ENCODE measurements at places on chromosomes 7 and 10.

DNA sequence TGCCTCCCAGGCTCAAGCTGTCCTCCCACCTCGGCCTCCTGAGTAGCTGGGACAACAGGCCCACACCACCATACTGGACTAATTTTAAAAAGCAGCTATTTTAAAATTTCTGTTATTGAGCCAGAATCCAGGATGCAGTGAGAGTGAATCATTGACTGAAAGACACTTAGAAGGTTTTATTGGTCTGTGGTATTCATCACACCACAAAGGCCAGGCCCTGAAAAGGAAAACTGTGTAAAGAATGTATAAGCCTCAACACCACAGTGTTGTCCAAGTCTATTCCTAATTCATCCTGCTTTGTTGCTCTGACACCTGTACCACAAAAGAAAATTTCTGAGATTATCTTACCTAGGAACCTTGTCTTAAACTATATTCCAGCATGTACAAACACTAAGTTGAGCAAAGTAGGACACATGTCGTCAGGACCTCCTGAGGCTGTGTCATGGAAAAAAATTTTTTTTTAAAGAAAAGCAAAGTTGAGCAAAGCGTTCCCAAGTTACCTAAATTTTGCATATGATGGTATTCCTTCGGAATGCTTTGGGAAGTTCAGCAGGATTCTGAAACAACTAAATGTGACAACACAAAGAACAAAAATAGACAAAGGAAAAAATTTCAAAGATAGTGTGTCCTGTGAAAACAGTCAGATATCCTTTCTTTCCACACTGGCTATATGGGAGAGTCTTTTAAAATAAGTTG is 129.6 kb upstream of the MKLN1 start:
- DNase-seq: no peak

DNA sequence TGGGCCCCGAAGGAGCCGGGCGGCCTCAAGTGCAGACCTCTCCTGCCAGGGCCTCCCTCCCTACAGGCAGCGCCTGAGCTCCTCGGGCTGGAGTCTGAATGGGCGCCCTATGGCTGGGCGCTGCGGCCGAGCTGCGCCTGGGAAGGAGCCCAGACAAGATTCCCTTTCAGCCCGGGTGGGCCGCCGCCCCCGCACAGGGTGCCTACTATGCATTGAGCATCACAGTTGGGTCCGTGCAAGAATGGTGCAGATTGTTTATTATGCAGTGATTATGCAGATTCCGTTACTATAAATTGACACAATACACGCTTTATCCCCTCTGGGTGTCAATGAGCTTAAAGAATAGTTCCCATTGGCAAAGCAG is 77.2 kb upstream of the PDGFA start:
- no peak for DNase-seq

- DNase-seq: no peak
Measured at GRCh38 chr7:116516324-116516723, 8.5 kb upstream of the CAV1 start.

- DNase-seq: peak; percentile 37
Measured at GRCh38 chr10:34526758-34527730, 288.1 kb downstream of the PARD3 start.

- no peak for DNase-seq
Measured at GRCh38 chr10:31771331-31771831, 157.2 kb downstream of the ARHGAP12 start.

- no peak for DNase-seq
Measured at GRCh38 chr10:36761121-36761520, 364.3 kb upstream of the ANKRD30A start.

DNA sequence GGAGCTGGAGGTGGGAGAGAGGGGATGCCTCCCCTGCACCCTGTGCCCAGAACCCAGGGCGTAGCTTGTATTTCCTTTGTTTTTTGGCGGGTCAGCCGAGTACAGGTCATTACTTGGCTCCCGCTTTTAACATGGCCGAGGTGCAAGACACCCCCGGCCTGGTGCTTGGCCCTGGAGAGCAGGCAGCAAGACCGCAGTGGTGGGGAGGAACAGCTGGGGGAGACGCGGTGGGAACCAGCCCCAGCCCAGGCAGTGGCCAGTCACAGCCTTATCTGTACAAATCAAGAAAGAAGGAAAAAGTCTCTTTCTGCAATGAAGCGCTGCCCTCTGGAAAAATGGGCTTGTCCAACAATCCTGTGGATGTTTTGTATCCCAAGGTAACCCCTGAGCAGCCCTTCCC is 99.1 kb downstream of the TAX1BP1 start:
- DNase-seq: no peak

- no peak for DNase-seq
Measured at GRCh38 chr7:80263333-80263732, 128.7 kb downstream of the GNAI1 start.

- no peak for DNase-seq
Measured at GRCh38 chr10:88994019-88994418, 3.4 kb downstream of the FAS start.

DNA sequence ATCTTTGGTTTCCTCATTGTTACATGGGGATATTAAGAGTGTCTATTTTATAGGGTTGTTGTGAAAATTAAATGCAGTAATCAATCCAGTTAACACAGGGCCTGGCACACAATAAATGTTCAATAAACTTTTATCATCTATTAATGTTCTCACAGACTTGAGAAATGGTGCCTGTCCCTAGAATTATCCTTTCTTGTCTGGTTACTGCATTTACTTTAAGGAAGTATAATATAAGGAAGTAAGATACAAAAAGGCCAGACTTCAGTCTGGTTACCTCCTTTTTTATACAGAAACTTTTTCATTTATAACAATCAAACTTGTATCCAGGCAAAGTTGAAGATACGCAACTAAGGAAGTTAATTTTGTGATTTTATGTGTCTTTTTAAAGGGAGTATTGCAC is 117.0 kb downstream of the LHFPL3 start:
- no peak for DNase-seq

DNA sequence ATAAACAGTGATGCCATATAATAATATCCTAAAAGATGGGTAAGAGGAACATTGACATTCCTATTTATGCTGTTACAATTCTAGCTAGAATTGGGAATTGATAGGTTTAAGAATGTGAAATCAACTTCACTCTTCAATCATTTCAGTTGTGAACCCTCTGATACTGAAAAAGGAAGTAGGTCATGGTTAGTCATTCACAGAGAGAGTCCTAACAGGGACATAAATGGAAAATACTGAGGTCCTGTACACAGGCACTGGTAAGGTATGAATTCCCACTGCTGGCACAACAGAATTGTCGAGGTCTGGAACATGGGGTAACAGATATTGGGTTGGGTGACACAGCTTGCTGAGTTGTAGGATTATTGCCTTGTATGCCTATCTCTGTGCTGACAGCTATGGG is 289.4 kb upstream of the LRRN3 start:
- no peak for DNase-seq

DNA sequence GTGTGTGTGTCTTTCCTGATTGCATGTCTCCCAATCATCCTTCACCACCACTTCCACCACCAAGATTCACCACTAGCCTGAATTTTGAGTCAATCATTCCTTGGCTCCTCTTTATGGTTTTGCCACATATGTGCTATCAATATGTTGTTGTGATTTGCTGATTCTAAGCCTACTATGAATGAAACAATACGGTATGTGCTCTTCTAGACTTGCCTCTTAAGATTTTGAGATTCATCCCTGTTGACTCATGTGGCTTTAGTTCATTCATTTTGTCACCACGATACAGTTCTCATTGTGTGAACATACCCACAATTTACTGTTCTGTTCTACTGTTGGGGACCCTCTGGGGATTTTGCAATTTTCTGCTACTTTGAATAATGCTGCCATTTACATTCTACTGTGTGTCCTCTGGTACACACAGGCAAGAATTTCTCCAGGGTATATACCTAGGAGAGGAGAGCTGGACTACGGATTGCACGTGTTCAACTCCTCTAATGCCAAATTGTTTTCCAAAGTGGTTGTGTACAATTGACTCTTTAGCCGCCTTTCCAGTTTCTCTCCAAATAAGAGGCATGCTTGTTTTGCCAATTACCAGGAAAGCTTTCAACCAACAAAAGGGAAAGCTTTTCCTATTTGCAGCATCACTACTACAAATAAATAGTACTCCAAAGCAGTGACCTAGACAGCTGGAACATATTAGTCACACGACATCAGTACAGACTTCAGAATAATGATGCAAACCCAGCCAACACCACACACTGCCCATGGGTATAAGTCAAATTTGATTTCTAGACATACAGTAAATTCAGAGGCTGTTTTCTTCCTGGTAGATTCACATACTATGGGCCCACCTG is 30.0 kb downstream of the SGMS1 start:
- no peak for DNase-seq

DNA sequence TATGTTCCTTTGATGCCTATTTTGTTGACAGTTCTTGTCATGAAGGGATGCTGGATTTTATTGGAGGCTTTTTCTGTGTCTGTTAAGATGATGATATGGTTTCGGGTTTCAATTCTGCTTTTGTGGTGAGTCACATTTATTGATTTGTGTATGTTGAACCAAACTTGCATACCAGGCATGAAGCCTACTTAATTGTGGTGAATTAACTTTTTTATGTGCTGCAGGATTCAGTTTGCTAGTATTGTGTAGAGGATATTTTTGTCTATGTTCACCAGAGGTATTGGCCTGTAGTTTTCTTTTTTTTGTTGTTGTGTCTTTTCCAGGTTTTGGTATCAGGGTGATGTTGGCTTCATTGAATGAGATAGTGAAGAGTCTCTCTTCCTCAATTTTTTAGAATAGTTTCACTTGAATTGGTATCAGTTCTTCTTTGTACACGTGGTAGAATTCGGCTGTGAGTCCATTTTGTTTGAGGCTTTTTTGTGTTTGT is 345.9 kb downstream of the KIF20B start:
- no peak for DNase-seq

DNA sequence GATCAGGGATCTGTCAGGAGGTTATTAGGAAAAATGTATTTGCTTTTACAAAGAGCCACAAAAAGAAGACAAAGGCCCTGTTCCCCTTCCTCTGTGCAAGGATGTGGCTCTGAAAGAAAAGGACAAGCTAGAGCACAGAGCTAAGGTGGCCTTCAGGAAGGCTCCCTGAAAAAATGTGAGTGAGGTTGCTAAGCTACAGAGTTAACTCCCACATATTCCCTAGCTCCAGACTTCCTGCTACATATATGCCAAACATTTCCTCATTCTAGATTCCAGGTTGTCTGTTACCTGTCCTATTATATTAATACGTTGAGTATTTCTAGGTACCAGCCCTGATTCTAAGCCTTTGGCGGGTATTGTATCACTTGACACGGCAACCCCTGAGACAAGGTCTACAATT is 369.0 kb downstream of the PARD3 start:
- no peak for DNase-seq

GRCh38 chr10:49347827-49348226 is 48.1 kb downstream of the DRGX start:
- DNase-seq: no peak

- no peak for DNase-seq
Measured at GRCh38 chr7:2602406-2603043, 29.3 kb upstream of the TTYH3 start.

- no peak for DNase-seq
Measured at GRCh38 chr7:51009716-51010496, 227.2 kb upstream of the GRB10 start.

GRCh38 chr7:158846304-158846703 is 10.1 kb upstream of the DYNC2I1 start:
- no peak for DNase-seq

DNA sequence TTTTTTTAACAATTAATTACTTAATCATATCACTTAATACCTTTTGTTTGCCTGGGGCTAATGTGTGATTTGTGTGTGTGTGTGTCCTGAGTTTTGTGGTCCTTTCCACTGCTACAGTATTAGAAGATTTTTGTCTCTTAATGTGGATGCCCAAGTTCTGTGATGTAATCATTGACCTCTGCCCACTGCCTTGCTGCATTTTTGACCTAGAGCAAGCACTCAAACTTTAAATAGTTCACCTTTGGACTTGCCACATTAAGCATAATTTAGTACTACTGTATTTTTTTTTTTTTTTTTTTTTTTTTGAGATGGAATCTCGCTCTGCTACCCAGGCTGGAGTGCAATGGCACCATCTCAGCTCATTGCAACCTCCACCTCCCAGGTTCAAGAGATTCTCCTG is 52.7 kb downstream of the VCL start:
- no peak for DNase-seq

GRCh38 chr10:97229322-97230015 is 43.7 kb upstream of the SLIT1 start:
- no peak for DNase-seq

DNA sequence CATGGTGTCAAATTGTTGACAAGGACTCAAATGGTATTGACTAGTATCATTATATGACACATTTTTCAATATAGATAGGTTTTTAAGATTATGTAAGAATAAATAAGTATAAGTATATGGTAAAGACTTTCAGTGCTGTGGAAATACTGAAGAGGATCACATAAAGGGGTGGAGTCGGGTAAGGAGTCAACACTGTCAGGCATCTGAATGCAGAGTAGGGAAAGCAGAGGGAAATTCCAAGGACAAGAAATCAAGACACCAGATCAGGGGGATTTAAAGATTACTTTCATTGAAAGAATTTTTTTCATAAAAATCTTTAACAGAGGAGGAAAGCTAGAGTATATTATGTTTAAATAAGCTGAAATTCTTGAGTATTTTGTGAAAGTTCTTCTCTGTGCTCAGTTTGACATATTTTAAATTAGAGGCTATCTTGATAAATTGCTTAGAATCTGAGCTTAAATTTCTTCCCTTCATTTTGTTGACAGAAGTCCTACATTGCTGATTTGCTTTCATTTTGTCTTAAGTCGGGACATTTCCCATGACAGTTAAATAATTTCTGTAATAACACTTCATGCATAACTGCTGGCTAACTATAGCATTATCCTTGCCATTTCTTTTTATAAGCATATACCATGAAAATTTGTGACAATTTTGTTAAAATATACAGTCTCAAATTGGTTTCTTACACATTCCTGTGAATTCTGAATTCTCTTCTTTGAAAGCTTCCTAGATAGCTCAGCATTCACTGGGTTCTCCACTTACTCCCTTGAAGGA is 244.3 kb downstream of the PRKG1 start:
- no peak for DNase-seq
